ENCODE measurements at places on chromosomes 1 and 21.

DNA sequence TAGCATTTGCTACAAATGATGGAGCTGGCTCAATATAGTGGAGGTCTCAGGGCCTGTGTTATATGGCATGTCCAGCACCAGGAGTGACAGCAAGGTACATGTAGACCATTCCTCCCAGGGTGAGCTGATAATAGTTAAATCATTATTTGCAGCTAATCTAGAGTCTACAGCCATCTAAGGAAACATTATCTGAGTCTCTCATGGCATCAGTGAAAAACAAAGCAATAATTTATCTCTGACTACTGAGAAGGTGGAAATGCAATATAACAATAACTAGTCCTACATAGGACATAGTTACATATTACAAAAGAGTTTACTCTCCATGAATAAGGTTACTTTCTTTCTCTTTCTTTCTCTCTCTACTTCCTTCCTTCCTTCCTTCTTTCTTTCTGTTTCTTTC is 143.4 kb upstream of the KCNK2 start:
- no peak for DNase-seq

DNA sequence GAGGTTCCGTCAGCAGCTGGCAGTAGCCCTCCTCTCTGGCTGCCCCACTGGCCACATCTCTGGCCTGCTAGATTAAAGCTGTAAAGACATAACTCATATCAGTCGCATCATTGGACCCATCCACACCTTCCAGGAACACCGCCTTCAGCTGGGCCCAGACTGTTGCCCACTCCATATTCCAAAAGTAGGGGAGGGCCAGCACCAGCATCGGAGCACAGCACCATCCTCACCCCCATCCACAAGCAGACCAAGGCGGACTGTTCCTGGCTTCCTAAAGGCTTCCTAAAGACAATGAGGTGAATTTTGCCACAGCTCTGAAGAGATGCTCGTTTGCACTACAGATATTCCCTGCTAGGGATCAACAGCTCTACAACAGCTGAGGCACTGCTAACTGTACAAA is 3.5 kb downstream of the SHISA4 start:
- no peak for DNase-seq

- no peak for DNase-seq
Measured at GRCh38 chr1:169207797-169208520, 101.5 kb downstream of the ATP1B1 start.

DNA sequence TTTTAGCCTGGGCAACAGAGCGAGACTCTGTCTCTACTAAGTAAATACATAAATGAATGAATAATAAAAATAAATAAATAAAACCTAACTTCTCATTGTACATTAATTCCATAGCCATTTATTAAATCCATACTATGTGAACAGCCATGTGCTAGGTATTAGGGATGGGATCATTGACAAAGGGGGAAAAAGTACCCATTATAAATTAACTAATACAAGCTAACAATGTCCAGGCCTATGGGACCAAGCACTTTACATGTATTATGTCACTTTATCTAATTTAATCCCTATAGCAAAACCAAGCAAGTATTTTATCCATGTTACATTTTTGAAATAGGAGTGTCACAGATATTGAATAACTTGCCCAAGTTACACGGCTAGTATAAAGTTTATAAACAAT is 2.6 kb upstream of the CDC7 start:
- DNase-seq: no peak

DNA sequence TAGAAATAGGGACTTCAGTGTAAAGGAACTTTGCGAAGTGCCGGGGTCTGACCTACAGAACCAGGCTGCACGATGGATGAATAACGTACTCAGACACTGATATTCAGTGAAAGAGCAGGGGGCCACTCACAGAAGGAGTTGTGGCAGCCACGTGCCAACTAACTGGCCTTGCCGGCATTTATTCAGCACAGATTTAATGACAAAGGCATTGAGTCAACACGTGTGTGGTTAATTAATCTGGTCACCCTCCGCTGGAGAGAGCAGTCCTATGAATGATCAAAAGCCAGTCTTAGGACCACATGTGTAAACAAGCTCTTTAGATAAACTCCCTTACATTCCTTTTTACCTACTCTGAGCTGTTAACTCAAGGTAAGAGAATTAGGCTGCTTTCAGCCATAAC is 6.2 kb upstream of the B3GALT2 start:
- DNase-seq: no peak

GRCh38 chr1:154837034-154837671 is 32.9 kb downstream of the KCNN3 start:
- DNase-seq: peak; percentile 74

DNA sequence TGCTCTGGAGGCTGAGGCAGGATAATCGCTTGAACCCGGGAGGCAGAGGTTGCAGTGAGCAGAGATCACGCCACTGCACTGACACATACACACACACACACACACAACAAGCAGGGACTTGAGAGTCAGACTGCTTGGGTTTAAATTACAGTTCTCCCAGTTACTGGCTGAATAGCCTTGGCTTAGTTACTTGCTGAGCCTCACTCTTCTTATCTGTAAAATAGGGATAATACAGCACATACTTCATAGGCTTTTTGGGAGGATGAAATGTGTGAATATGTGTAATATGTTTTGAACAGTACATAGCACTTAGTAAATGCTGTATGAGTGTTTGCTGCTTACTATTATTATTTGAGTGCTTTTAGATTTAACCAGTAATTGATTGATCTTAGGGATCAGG is 23.8 kb downstream of the CDC42 start:
- no peak for DNase-seq

DNA sequence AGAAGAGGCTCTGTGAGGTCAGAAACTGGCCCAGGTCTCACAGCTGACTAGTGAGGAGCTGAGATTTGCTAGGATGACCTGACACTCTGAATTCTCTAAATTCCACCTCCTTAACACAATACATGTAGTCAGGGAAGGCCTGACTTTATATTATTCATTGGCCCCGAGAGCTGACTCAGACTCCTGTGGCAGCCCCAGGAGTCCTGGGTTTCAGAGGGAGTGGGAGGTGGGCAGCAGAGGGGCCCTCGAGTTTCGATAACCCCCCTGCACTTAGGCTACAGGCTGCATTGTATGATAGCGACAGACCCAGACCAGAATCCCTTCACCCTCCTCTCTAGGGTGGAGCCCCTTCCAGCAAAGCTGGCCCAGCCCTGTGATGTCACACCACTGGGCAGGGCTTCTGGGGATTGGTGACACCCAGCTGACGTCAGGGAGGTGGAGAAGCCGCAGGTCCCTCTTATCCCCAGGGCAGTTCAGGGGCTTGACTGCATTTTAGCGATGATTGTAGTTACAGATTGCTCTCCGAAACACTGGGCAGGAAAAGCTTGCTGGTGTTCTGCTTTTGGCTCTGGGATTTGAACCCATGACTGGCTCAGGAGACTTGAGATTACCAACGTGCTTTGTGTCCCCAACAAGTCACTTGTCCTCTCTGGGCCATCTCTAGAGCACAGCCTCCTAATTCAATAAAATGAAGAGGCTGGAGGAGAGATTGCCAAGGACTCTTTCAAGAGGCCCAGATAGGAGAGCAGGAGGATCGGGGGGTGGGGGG is 17.0 kb upstream of the GPR37L1 start:
- no peak for DNase-seq

DNA sequence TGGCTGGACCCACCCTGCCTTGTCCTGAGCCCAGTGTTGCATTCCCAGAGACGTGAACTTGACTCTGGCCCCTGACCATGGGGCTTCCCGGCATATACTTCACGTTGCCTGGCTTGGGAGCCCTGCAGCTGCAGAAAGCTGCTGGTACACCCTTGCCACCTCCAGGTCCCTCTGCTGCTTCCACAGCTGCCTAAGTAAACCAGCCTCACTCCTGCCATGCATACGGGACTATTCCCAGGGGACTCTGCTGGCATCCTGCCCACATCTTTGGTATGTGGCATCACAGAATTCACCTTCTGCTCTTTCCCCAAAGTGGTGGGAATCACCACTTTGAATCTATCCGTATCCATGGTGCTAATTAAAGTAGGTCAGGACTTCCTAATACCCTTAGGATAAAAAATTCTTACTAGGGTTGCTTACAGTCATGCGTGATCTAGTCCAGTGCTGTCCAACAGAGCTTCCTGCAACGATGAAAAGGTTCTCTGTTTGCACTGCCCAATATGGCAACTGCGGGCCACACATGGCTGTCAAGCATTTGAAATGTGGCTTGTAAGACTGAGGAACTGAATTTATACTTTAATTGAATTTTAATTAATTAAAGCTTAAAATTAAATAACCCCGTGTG is 203.0 kb downstream of the GRIK3 start:
- DNase-seq: peak; percentile 98

- DNase-seq: no peak
Measured at GRCh38 chr1:4713669-4714068, 59.3 kb downstream of the AJAP1 start.

DNA sequence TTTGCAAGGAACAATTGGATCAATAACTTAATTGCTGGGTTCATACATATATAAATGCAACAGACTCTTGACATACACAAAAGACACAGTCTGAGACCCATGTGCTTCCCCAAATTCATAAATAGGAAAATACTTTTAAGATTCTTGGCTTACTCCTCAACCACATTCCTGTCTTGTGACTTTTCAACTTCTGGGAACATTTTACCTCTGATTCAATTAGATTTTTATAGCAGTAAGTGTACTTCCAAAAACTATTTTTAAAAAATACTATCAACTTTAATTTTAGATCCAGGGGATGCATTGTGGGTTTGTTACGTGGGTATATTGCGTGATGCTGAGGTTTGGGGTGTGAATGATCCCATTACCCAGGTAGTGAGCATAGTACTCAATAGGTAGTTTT is 406.7 kb downstream of the RPS6KC1 start:
- DNase-seq: no peak

- no peak for DNase-seq
Measured at GRCh38 chr1:8723010-8723409, 94.4 kb downstream of the RERE start.

- DNase-seq: no peak
Measured at GRCh38 chr1:222975472-222976122, 160.8 kb downstream of the DISP1 start.

GRCh38 chr1:177686933-177687332 is 282.9 kb downstream of the SEC16B start:
- DNase-seq: no peak

- DNase-seq: no peak
Measured at GRCh38 chr1:224052772-224053171, 61.1 kb upstream of the FBXO28 start.

DNA sequence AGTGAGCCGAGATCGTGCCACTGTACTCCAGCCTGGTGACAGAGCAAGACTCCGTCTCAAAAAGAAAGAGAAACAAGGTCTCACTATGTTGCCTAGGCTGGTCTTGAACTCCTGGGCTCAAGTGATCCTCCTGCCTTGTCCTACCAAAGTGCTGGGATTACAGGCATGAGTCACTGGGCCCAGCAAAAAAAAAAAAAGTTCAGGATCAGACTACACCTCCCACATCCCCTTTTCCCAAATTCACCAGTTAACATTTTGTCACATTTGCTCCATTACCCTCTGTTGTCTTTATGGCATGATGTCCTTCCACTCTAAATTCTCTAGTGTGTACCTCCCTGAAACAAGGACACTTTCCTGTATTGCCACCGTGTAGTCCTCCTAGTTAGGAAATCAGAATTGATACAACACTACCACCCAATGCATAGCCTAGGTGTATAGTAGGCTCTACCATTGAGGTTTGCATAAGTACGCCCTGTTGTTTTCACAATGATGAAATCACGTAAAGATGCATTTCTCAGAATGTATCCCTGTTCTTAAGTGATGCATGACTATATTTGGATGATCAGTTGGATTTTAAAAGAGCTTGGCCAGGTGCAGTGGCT is 10.7 kb downstream of the SPEN start:
- no peak for DNase-seq

GRCh38 chr21:28671549-28672195 is 321.0 kb downstream of the LTN1 start:
- no peak for DNase-seq

GRCh38 chr1:225347123-225347683 is 80.6 kb downstream of the LBR start:
- DNase-seq: no peak

- peak; percentile 2 for DNase-seq
Measured at GRCh38 chr1:147334292-147334691, 91.8 kb downstream of the CHD1L start.

- no peak for DNase-seq
Measured at GRCh38 chr1:34476371-34476770, 278.5 kb upstream of the GJB5 start.

DNA sequence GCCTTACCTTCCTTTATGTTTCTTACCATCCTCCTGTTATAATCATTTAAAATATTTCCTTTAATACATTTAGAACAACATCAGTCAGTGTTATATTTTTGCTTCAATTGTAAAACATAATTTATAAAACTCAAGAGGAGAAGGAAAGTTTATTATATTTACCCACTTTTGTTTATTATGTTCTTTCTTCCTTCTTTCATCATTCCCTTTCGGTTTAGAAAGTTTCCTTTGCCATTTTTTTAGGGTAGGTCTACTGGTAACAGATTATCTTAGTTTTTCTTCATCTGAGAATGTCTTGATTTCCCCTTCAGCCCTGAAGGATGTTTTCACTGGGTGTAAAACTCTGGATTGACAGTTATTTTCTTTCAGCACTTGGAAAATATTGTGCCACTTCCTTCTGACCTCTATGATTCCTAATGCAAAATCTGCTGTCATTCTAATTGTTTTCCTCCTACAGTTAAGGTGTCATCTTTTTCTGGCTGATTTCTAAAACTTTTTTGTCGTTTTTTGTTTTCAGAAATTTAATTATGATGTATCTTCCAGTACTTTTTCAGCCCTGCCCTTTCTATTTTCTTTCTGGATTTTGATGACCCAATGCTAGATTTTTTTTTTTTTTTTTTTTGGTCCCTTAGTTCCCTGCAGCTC is 25.0 kb downstream of the PTPN22 start:
- DNase-seq: no peak

- no peak for DNase-seq
Measured at GRCh38 chr1:159056069-159056698, 20.4 kb downstream of the AIM2 start.

Measured in NCI-H524 (cell line).